ENCODE measurements at places on chromosomes 5 and 9.

DNA sequence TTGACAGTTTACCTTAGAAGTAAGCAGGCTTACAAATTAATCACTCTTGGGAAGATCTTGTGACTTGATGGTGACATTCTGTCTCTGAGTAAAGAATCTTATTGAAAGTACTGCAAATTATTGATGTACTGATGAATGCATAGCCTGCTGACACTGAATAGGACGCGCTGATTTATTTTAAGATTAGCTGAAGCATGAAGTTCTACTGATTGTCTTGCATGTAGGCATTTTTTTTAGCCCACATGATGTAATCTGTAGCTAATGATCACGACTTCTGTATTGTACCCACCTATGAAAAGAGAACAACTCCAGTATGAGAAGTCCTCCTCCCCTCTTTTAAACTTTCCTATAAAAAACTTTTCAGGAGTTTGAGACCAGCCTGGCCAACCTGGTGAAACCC lies 28.3 kb upstream of the SPIN1 start:
- DNase-seq, result no peak

DNA sequence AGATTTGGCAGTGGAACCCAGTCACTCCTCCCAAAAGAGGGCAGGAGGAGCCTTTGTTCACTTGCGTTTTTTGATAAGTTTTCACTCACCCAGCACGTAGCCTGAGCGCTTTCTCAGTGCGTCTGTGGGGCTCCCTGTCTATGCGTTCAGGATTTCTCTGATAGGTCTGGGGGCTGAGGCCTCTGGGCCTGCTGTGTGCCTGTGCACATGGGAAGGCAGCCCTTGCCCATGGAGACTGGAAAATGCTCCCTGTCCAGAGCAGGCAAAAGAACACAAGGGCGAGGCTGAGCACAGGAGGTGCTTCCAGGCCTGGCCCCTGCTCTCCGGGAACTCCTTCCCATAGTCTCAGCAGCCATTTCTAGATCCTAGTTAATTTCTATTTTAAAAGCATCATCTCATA lies 249.9 kb downstream of the FSTL4 start:
- DNase-seq, result no peak

GRCh38 chr5:140420226-140420570 lies 18.6 kb downstream of the ANKHD1 start:
- no peak for DNase-seq

DNA sequence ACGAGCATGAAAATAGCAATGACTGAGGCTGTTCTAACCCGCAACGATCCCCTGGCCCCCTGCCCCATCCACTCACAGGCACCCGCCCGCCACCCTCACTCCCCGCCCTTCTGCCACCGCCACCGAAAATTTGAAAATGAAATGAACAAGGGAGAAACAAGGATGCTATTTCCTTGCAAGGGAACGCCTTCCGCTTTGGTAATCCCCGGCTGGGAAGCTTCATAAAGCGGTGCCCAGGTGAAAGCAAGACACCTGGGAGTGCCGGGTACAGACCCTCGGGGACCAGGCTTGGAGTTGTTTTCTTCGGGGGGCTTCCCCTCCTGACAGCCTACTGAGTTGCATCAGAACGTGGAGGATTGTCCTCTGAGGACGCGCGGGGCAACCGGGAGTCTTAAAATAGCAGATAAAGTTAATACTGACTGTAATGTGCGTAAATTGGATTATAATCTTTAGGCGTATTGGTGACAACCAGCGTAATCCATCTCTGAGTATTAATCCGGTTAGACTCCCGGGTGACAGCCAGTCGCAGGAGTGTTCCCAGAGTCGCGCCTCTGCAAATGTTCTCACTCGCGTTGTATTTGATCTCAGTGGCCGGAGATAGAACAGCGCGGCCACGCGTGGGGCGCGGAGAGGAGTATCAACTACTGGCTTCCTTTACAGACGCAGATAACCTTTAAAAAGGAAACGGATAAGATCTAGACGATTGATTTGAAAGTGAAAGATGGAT lies 885 bp upstream of the MLLT3 start:
- DNase-seq, result peak; percentile 46

DNA sequence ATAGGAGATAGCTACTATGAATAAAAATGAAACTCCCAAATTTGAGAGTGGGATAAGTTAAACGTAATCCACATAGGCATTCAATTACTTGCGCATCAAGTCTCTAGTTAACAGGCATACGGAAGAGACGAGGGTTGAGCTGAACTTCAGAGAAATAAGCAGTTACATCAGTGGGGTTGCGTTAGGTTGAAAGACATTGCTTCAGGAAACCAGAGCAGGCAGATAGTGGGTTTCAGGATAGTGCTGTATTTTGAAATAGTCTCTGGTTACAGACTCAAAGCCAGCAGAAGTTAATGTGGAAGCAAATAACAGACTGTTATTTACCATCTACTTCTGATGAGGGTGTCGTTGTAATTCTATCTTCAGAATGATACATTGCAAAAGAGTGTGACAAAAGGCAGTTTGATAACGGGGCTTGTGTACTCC lies 533.4 kb downstream of the PDE4D start:
- DNase-seq, result no peak

Measured in activated gamma-delta T cell treated with Interleukin-2 at 50 U/mL for 16 hours (primary cell).